Urinary bladder (tissue), 4 donors: ENCODE measurements at places on chromosomes 5 and 9. TPM values are rescaled to one million over a fixed set of nuclear protein-coding genes. Genes with fewer than 3 reads are reported as not detected.
A peak's percentile ranks its signal among the peaks of the same experiment; 100 is the strongest.

DNA sequence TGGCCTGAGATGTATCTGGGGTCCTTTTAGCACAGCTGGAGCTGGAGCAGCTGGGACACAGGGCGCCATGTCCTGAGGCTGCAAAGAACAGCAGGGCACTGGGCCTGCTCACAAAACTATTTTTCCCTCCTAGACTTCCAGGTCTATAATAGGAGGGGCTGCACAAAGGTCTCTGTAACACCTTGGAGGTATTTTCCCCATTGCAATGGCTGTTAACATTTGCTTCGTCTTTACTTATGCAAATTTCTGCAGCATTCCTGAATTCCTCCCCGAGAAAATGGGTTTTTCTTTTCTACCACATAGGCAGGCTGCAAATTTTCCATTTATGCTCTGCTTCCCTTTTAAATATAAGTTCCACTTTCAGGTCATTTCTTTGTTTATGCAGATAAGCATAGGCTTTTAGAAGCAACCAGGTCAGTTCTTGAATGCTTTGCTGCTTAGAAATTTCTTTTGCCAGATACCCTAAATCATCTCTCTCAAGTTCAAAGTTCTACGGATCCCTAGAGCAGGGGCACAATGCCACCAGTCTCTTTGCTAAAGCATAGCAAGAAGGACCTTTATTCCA, 130.8 kb downstream of the PCSK1 start:
- DNase-seq: no peak

DNA sequence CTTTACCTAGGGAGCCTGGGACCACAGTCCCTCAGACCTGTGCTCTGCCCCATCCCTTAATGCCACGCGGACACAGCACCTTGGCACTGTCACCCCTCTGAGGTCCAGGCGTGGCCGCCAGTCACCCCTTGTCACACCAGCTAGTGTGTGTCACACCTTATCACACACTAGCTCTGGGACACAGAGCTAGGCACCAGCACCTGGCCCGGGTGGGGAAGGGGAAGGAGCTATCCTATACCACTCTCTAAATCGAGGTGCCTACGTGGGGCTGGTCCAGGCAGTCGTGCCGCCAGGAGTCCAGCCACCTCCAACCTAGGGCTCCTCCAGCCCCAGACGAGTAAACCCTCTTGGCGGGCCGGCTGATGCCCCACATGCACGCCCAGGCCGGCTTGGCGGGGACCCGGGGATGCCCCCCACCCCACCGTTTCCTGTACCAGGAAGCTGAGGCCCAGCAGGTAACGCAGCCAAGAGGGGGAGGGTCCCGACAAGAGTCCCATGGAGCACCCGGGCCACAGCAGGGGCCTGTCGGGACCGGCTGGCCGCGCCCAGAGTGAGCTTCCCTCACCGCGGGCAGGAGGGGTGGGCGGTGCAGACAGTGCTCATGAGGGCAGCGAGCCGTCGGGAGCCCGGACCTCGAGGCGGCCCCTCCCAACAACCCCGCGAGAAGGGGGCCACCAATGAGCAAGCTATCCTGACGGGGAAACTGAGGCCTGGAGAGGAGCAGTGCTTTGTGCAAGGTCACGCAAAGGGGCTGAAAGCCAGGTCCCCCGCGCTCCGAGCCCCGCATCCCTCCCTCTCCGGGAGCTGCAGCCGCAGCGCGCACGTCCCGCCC, 550 bp downstream of the CORO2A start:
- no peak for DNase-seq

DNA sequence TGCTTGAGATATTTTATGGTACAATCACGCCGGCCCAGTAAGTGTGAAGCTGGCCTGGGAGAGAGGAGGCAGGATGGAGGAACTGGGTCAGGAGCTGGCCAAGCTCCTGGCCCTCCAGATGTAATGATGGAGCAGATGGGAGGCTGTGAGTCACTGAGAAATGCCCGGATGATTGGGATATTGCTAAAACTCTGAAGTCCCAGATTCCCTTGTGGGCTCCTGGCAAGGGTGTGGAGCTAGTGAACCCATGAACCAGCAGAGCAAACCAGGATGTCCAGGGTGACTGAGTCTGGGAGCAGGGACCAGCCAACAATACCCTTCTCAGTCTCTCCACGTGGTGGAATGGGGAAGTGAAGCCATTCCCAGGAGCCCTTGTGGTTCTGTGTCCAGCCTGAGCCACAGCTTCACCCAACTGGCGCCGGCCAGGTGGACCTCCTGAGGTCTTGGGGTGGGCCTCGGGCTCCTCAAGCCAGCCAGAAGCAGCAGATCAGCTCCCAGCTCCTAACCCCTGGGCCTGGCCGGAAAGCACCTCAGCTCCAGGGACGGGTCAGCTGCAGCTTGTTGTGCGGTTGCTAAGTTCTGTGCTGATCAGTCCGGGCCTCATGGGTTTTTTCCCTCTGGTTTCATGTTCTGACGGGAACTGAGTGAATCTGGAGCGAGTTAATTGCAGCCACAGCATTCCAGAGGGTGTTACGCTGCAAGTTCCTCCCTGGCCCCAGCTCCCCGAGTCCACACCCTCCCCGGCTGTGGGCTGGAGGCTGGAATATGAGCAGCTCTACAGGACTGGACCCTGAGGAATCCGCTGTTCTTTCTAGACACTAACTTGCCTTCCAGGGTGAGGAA, 37.6 kb downstream of the DUSP1 start:
- DNase-seq: peak; percentile 71

GRCh38 chr9:123364241-123364824, 8.3 kb downstream of the CRB2 start:
- DNase-seq: no peak

The BTNL8 gene
- not detected for total RNA-seq

The PDE6A gene
- 0.05 TPM for total RNA-seq
